Stimulated activated CD8-positive, alpha-beta memory T cell treated with anti-CD3 and anti-CD28 coated beads, Interleukin-12 subunit alpha, Interleukin-12 subunit beta, amount 100 ng/mL, for 1 hour (primary cell): ENCODE measurements at places on chromosomes 12 and 14.

DNA sequence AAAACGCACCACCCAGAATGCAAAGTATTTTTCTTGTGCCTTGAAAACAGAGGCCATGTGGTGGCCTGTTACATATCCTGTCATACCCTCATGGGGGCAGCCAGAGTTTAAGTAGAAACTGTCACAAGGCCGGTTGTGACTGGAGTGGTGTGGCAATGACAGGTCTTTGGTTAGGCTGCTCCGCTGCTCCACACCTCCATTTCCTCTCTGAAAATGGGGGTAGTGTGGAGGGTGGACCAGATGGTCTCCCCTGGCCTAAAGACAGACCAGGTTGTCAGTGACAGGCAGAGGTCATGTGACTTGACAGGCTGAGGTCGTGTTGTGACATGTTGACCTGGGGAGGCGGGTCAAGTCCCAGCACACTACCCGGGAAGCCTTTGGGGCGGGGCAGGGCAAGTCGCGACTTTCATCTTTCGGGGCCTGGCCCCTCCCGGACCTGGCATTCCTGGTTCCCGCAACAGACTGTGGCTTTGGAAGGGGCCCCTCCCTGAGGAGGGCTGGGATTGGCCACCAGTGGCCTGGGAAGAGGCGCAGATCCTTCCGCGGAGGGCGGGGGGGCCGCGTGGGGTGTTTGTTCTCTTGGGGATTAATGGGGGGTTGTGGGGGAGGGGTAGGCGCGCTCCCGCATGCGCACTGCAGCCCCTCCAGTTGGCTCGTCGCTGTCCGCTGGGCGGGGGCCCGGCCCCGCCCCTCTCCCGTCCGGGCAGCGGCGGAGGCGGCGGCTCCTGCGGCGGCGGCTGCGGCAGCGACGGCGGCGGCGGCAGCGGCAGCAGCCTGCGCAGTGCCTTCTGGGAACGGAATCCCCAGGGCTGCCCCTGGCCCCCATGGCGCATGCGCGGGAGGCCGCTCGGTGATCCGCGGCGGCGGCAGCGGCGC lies at the start of gene MBD6:
MBD6 (plus strand) TSS at position 814 of the 876 bp plus-strand sequence. CDS start 1,480 bp downstream, outside the sequence.
- DNase-seq: peak; percentile 74

DNA sequence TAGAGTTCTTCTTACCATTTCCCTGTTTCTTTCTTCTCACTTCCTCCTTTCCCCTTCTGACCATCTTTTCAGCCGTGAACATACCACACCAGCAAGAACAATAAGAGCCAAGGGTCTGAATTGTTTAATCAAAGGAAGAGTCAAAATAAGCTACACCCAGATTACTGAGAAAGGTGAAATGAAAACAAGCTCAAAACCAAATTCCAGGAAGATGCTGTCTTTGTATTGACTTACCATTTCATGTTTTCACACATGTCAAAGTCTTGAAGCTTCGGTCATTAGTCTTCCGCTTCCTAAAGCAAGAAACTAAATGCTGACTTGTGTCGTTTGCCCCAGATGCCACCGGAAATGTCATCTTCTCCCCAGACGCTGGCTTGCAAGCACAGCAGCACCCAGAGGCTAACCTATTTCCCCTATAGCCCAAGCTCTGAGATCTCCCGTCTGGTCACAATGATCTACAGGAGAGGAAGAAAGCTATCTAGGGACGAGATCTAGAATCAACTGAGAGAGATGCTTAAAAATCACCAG lies 136.5 kb upstream of the AMIGO2 start:
- no peak for DNase-seq

DNA sequence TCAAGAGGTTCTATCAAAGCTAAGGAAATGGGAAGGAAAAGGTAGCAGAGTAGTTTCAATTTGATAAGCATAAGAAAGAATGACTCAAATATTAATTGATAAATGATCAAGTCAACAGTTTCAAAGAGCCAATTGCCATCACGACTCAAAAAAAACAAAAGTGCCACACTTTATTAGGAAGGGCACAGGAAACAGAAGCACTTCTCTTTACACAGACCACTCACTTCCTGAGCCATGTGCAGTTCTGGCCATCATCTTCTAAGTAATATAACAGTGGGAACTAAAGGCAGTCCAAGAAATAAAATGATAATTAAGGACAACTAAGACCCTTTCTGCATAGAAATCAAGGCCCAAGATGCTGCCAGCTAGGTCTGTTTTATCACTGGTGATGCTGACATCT lies 13.2 kb downstream of the TM7SF3 start:
- DNase-seq: no peak

DNA sequence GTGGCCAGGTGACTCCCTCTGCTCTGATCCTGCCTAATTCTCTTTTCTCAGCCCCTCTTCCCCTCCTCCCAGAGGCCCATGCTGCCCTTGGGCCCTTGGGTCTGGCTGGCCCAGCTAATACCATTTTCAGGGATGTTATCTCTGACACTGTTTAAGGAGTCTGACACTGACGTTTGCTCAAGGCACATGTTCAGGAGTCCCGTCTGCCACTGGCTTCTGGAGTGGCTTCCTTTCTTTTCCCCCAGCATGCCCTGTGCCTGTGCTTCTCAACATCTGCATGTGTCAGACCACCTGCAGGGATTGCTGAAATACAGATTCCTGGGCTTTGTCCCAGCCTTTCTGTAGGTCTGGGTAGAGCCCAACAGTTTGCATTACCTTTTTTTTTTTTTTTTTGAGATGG lies 128.9 kb downstream of the BCL11B start:
- DNase-seq: no peak

DNA sequence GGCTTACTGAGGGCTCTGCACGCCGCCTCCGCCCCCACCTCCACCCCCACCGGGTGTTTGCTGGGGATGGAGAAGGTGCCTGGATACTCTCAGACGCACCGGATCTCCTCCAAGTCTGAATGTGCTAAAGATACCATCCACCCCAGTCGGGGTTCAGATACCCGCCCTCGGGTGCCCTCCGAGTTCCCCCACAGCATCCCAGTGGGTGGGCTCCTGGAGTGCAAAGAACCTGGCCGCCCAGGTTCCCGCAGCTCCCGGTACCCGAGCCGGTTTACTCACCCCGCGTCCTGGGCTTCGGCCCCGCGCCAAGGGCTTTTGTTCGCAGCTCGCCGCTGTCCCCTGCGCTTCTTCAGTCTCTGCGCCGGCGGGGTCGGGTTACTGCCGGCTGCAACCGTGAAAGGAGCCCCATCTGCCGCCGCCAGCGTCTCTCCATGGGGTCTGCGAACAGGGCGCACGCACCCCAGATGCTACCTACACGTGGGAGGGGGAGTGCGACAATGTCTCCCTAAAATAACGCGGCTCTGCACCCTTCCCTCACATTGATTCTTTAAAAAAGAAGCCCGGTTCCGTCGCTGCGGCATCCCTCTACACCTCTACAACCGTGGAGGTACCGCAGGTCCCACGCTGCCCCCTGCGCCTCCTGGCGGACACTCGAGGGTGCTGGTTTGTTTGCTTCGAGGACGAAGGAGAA lies at the start of gene CCDC177:
CCDC177 (minus strand) TSS at position 609 of the 691 bp plus-strand sequence. CDS start 1,249 bp downstream, outside the sequence.
- DNase-seq: peak; percentile 58

DNA sequence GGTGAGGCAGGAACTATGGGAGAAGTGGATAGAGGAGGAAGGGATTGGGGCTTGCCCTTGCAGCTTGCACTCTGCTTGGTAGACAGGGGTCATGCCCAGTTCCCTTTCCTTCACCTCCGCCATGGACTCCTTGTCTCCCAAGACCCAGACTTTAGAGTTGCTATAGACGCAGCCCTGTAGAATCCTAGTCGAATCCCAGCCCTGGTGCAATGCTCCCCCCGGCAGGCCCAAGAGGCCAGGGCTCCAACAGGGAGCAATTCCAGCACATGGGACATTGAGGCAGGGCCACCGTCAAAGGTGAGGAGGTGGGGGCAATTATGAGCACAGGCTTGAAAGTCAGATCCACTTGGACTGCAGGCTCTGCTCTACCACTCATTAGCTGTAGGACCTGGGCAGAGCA lies 29.5 kb upstream of the BCDIN3D start:
- no peak for DNase-seq

DNA sequence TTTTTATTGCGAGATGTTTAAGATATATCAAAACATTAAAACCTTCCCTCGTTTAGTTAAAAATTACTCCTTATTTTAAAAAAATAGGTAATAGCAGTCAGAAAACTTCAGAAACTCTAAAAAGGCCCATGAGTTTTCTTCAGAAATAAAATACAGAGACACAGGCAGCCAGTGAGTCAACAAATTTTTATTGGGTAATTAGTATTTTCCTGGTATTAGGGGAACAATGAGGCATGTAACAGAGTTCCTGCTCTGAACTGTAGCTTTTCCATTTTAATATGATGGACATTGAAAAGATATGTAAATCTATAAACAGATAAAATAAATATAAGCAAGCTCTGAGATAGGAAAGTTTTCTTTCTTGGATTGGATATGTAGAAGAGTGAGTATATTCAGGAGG lies 399 bp upstream of the ZNF705A start:
- no peak for DNase-seq

DNA sequence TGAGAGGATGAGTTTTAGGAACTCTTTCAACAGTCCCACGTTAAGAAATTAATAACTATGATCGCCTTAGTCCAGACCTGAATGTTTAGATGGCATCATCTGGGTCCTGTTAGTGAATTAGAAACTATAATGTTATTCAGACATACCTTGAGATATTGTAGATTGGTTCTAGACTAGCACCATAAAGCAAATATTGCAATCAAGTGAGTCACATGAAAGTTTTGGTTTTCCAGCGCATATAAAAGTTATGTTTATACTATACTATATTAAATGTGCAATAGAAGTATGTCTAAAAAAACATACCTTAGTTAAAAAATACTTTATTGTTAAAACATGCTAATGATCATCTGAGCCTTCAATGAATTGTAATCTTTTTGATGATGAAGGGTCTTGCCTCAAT lies 106.6 kb upstream of the ATP2B1 start:
- DNase-seq: no peak

GRCh38 chr12:88313554-88313953 lies 171.4 kb downstream of the TMTC3 start:
- no peak for DNase-seq

DNA sequence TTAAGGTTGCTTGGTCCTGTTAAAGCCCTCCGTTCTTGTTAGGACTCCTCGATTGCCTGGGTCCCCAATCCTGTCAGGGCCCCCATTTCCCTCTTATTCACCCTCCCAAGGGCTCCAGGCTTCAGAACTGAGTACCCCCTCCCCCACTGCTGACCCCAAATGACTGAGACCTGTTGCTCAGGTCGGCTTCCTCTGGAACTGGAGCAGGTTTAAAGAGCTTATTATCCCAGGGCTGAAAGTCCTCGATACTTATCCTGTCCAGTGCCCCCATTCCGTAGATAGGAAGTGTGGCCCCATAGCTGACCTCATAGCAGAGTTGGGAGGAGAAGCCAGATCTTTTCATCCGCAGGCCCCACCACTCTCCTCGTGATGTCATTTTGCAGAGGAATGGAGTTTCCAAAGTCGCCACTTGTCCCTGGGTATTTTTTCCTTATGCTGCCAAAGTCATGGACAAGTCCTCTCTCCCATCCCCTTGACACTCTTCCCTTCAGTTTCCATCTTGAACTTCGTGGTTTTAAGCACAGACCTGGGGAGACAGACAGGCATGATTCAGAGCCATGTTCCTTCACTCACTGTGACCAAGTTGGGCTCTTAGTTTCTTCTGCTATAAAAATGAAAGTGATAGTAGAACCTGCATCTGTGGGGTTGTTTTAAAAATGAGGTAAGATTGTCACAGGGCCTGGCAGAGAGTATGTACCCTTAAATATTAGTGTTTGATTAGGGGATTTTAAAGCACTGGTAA lies 1.2 kb downstream of the USP30 start:
- no peak for DNase-seq
